ENCODE measurements at places on chromosomes 12 and 14.
A peak's percentile ranks its signal among the peaks of the same experiment; 100 is the strongest.

DNA sequence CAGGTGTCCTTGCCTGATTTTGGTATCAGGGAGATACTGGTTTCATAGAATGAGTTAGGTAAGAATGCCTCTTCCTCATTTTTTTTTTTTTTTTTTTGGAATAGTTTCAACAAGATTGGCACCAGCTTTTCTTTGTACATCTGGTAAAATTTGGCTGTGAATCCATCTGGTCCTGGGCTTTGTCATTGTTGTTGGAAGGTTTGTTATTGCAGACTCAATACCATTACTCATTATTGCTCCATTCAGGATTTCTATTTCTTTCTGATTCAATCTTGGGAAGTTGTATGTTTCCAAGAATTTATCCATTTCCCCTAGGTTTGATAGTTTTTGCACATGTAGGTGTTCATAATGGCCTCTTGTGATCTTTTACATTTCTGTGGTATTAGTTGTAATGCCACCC is 126.0 kb upstream of the KITLG start:
- peak; percentile 33 for DNase-seq

GRCh38 chr12:110782094-110782493 is 39.4 kb upstream of the PPP1CC start:
- DNase-seq: no peak

- peak; percentile 76 for DNase-seq
Observed at GRCh38 chr14:79011091-79011919, 841.1 kb downstream of the NRXN3 start.

DNA sequence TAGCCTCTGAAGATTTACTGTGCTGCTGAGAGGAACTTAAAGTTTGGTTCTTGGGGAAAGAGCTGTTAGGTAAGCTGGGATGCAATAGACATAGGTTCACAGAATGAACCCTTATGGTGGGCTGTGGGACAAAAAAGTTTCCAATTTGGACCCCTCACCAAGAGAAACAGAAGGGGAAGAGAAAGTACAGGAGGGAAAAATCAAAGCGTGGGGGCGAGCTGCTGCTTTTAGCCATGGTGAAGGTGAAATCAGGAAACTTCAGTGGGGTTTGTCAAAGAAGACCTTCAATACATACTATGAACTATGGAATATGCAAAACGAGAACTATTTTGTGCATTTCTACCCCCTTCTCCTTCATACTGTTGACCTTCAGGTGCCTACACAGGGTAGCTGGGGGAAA is 10.6 kb upstream of the NINJ2 start:
- DNase-seq: no peak

DNA sequence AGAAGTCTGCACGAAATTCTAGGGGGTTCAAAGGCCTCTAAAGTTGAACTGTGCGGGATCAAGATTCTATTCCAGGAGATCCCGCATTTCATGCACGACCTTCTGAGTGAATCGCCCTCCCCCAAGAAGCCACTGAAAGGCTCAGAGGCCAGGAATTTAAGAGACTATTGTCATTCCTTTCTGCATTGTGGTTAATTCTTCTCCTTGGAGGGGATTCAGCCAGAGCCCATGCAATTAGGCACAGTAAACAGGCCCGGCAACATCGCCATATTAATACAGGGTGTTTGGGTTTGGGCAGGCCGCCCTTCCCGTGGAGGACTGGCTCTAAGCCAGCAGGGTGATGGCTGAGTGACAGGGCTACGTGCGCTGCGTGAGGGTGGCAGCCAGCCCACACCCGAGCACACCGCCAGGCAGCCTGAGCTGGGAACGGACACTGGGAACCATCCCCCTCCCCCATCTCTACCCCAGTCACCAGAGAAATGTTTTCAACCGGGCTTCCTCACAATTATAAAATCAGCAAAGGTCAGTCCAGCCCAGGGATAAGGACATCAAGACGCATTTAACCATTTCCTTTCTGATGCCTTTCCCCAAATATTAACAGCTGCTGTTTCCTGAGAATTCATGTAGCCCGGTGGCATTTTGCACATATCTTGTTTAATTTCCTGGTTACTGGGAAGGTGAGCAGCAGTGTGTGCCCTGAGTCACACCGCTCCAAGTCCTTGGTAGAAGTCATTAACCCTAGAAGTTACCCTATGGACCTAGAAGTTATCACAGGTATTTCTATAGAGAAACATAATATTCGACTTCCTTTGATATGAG is 12.5 kb downstream of the EGLN3 start:
- DNase-seq: no peak

GRCh38 chr12:76685246-76685678 is 78.7 kb upstream of the ZDHHC17 start:
- DNase-seq: peak; percentile 46

DNA sequence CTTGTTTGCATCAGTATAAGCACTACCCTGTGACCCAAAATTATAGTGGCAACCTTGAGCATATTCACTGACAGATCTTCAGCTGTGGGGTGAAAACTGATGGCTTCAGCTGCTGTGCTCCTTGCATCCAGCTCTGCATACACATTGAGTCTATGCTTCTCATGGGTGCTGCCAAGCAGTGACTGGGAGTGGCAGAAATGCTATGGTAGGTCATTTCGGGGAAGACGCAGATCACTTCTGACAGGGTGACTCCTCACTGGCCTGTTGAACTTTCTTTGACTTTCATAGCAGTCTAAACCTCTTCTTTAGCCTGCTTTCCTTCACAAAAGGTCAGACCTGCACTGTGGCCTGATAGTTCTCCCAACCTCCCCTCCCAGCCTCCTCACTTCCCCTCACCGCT is 5.6 kb upstream of the ALDH1L2 start:
- DNase-seq: no peak

GRCh38 chr12:76942267-76942666 is 63.4 kb upstream of the CSRP2 start:
- no peak for DNase-seq

GRCh38 chr14:52703225-52703624 is 3.8 kb upstream of the PSMC6 start:
- DNase-seq: peak; percentile 38

GRCh38 chr12:823028-823698 is 70.8 kb downstream of the WNK1 start:
- DNase-seq: no peak

GRCh38 chr14:96741151-96741977 is 55.8 kb upstream of the VRK1 start:
- peak; percentile 46 for DNase-seq

DNA sequence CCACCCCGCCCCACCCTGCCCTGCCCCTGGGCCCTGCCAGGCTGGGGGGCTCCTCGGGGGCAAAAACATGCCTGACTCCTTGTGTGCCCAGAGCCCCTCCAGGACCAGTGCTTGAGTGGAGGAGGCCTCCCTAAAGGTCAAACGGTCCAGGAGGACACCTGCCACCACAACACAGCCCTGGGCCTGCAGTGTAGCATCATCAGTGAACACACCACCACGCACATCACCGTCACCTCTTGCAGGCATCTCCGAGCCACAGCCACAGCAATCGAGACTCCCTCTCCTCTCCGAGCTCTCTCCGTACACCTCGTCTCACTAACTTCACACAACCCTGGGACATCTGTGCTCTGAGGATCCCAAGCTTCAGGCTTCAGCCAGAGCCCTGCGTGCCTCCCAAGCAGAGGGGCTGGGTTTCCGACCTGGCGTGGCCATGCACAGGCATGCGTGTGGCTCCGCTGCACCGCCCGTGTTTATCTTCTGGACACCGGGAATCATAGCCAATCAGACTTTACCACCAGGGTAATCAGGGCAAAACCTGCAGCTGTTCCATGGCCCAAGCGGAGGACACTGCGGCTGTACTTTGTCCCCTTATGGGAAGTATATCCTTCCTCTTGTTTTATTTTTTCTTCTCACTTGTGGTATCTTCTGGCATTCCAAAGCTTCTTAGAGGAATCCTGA is 6.2 kb upstream of the DIO3 start:
- DNase-seq: no peak

DNA sequence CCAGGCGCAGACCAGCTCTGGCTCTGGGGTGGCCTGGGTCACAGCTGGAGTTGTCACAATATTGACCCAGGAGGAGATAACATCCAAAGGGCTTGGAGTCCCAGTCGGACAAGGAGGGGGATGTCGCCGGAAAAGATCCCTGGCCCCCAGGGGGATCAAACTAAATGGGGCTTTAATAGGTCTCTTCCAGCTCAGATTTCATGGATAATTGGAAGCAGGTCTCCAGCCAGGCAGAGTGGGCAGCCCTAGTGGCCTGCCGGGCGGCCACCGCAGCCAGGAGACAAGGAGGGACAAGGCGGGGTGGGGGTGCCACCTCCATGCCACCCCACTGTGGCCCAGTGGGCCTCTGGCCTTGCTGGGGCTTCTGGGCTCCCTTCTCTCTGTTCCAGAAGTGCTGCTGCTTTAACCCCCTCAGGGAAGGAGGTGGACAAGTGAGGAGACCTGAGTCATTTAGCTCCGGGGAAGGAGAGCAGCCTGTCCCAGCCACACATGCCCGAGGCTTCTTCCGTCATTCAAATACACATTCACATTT is 23.1 kb upstream of the PGF start:
- no peak for DNase-seq

DNA sequence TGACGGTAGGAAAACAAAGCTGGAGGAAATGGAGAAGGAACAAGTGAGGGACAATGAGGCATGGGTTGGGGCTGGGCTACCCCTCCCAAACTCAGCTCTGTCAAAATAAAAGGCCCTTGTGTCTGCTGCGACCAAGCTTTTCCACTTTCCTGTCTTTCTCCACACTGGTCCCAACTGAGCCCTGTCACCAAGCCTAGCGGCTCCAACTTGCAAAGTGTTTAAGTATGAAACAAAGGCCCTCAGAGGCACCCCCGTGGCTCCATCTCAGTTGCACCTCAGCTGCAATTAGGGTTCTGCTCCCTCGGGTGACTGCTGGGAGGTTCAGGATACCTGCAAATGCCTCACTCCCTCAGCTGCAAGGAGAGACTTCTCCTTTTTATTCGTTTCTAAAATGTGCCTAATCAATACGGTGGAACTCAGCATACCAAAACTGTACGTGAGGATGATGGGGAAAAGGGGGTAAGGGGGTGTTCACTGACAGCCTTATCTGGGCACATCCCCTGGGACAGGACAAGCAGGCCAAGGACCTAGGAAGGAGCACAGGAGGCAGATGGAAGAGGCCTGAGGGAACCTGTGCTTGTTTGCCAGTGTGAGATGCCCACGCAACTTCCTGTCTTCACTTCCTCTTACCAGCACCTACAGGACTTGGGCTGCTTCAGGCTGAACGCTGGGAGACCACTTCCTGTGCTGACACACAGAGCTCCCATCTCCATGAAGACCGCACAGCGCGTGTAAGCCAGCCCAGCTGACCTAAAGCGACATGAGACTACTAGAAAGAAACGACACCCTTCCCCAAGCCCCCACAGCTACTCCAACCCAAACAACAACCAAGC is 8.9 kb downstream of the VAMP1 start:
- no peak for DNase-seq

- no peak for DNase-seq
Observed at GRCh38 chr12:95395696-95396095, 78.3 kb upstream of the METAP2 start.

GRCh38 chr12:65948320-65949008 is 124.2 kb downstream of the HMGA2 start:
- peak; percentile 100 for DNase-seq

- DNase-seq: no peak
Observed at GRCh38 chr14:53528185-53528671, 375.1 kb upstream of the DDHD1 start.

DNA sequence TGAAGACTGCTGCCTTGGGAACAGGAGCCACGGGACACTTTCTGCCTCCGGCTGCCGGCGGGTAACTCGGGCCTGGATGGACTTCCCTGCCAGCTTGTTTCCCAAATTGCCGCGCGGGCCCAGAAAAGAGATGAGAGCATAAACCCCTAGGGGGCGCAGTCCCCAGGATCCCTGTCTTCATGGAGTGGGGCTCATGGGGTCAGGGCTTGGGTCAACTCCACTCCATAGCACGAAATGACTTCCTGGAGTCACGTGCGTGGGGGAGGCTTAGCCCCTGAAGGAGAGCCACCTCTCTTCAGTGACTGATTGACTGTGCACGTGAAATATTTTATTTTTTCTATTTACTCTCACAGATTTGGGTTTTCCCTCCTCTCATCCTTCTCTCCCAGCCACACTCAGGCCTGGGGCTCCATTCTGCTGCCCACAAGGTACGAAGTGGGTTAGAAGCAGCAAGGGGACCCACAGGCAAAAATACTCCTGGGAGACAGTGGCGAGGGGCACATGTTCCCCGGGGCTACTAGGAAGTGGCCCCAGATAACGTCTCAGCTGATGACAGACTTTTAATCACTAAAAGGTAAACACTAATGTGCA is 10.0 kb downstream of the PGF start:
- DNase-seq: peak; percentile 26

DNA sequence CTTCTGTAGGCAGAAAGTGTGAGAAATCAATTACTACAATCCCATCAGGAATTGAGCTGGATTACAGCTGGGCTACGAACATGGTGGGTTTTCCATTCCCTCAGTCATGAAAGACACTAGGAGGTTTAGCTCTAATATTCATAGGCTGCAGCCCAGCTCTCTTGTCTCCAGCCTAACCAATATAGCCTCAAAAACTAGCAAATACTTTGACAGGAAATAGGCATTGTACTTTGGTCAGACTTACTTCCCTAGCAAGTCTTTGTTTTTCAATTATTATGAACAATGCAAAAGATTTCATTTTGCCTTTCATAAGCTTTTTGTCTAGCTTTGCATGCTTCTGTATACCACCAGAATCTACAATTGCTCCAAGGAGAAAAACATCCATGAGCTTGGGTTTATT is 296.2 kb downstream of the GPHN start:
- DNase-seq: peak; percentile 80

DNA sequence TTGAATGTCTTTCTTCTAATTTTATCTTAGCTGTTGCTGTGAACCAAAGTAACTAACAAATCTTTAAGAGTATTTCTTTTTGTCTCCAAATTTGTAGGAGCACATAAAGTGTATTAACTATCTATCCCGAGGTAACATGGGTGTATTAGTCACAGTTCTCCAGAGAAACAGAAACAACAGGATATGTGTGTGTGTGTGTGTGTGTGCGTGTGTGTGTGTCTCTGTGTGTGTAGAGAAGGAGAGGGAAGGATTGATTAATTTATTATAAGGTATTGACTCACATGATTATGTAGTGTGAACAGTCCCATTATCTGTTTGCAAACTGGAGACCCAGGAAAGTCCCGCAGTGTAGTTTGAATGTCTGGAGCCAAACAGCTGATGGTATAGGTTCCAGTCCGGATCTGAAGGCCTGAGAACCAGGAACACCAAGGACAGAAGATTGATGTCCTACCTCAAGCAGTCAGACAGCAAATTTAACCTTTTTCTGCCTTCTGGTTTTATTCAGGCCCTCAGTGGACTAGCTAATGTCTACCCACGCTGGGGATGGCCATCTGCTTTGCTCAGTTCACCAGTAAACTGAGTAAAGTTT is 14.4 kb downstream of the G2E3 start:
- peak; percentile 63 for DNase-seq

DNA sequence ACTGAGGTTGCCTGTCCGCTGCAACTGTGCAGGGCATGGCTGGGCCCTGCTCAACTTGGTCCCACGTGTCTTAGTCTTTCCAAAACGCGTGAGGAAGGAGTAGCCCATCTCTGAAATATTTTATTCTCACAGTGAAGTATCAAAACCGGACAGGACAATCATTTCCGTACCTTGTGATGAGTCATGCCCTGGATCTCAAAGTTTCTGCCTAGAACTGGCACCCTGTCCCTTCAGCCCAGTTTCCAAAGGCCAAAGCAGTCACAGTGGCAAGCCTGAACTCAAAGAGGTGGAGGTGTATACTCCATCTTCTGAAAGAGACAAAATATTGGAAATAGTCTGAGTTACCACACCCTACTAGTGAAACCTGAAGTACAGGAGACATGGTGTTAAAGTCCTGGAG is 28.5 kb upstream of the SRGAP1 start:
- no peak for DNase-seq

GRCh38 chr14:32217301-32217700 is 14.2 kb upstream of the RNU6-8 start:
- DNase-seq: no peak

- no peak for DNase-seq
Observed at GRCh38 chr12:71061451-71061850, 96.3 kb downstream of the TSPAN8 start.
